ENCODE measurements at places on chromosomes 16 and 17.

- no peak for DNase-seq
Measured at GRCh38 chr17:44304651-44305050, 3.8 kb upstream of the RUNDC3A start.

DNA sequence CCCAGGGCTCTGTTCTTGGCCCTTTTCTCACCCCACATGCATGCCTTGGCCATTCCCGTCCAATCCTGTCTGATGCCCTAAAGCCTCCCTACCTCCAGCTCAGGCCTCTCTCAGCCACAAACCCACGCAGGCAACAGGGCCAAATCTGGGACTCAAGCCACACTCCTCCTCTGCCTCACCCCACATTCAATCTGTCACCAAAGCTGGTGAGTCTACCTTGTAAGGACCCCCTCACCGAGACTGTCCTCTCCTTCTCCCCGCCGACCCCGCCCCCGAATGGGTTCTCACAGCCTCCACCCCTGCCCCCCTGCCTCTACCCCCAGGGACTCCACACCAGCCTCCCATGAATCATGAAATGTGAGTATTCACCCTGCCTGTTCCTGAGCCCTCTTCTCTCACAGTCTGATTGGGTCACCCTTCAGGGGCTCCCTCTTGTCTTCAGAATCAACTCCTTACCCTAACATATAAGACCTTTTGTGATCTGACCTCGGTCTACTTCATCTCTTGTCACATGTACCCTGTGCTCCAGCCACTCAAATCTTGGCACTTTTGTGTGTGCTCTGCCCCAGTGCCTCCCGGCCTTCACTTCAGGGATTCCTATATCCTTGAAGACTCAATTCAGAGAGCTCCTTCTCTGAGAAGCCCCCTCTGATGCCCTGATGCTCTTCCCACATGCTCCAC lies 10.7 kb downstream of the EPOP start:
- DNase-seq: no peak

- DNase-seq: no peak
Measured at GRCh38 chr16:64012166-64012565, 1109.7 kb downstream of the CDH11 start.

DNA sequence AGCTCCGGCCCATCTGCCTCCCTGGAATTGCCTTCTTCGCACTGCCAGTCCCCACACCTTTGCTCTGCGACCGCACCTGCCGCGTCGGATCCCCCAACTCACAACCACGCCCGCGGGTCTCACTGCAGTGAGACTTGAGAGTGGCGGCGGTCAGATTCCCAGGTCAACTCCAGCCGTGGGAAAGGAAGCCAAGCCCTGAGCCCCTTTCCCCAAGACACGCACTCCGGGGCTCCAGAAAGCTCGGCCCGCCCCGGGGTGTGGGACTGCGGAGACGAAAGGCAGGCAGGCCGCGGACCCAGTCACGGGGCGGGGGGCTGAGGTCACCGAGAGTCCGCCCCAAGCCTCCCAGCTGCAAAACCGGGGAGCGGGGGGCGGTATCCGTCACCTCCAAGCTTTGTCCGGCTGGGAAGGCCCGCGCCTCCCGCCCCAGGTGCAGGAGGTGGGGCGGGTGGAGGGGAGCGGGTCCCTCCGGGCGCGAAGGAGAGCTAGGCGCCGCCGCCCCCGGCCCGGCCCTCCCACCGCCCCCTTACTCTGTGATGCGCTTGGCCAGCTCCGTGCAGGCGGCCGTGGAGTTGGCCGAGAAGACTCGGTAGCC lies 615 bp downstream of the PRPSAP1 start:
- no peak for DNase-seq

- DNase-seq: no peak
Measured at GRCh38 chr17:83183951-83184506, 104.6 kb downstream of the METRNL start.

- DNase-seq: no peak
Measured at GRCh38 chr17:9878786-9879525, 26.1 kb downstream of the RCVRN start.

- DNase-seq: no peak
Measured at GRCh38 chr17:41339571-41340172, 11.0 kb downstream of the KRT33A start.

DNA sequence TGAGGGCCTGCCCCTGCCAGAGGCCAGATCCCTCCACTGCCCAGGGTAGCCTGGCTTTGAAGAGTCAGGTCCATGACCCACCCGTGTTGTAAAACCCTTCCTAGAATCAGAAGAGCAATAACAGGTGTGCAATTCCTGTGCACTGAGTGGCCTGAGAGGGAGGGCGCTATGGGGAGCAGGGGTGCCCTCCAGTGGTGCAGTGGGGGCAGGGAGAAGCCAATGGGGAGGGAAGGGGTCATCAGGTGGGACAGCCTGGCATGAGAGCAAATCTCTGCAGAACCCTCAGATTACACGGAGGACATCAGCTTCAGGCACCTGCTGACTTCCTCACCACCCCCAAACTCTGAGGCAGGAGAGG lies 72.9 kb upstream of the ZNF469 start:
- DNase-seq: no peak

DNA sequence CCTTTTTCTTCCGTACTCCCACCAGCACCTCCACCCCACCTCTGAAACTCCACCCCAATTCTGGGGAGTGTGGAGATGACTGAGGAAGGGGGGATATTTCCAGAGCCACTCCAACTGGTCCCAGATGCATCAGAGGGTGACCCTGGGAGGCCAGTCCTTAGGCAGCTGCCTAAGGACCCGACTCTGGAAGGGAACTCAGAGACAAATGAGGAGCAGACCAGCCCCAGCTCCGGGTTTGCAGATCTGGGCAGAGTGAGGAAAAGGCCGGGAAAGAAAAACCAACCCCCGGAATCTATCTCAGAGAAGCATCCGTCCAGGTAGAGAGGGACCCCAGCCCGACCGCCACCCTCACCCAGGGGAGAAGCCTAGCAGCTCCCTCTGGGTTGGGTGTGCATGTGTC lies 41.5 kb downstream of the SOCS3 start:
- no peak for DNase-seq

DNA sequence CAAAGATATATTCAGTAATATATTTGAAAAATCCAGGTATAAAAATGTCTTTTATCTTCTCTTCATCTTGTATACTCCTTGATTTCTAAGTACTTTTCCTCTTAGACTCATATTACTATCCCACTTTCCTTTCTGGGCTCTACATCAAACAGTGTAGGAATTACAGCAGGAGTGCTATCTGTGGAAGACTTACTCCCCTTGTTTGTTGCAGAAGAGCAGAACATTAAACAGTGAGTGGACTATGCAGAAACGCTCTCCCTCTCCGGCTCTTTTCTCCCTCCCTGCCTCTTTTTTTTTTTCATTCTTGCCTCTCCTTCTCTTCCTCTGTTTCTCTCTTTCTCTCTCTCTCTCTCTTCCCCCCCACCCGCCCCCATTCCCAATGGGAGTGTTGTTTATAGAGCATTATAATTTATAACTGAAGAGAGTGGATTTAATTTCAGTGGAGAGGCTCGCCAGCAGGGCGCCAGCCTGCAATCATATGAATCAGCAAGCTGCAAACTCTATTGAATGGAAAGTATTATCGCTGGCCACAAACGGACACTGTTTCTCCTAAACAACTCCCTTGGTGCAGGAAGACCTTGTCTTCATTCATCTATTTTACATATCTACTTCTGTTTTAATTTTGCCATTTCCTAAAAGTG lies 242.3 kb upstream of the TBX2 start:
- DNase-seq: no peak

DNA sequence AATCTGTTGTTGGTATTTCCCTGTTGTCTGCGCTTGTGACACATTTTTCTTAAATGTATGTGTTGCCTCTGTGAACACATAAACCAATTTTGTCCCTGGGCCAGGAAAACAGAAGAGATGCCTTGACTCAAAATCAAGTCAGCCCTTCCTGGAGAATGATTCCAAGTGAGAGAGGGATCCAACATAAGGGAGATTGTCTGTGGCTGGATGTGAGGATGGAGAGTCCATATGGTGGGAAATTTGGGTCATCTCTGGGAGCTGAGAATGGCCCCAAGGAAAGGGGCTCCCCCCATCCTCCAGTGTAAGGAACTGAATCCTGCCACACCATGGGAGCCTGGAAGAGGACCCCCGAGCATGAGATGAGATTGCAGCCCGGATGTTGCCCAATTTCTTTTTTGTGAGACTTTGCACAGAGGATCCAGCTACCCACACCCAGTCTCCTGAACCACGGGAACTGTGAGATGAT lies 13.5 kb downstream of the CRYM start:
- no peak for DNase-seq

DNA sequence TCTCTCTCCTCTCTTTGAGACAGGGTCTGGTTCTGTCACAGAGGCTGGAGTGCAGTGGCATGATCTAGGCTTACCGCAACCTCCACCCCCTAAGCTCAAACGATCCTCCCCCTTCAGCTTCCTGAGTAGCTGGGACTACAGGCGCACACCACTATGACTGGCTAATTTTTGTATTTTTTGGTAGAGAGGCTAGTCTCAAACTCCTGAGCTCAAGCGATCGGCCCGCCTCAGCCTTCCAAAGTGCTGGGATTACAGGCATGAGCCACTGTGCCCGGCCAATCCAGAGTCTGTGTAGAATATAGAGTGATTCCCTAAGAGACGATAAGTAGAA lies 65.8 kb upstream of the RPH3AL start:
- no peak for DNase-seq

DNA sequence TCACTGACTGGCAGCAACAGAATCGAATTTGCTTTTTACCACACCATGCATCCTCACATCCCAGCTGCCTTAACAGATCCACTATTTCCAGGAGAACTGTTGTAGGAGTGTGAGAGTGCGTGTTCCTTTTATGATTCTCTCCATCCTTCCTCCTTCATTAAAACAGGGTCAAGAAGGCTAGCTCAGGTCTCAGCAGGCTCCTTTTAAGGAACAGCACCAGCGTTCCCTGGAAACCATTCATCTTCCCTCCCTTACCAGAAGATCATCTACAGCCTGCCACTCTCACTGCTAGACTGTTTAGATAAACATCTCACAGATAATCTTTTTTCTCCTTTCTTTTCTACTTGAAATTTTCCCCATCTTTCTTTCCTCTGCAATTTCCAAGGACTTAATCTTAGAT lies 1531.9 kb upstream of the CDH8 start:
- DNase-seq: no peak

GRCh38 chr16:69830534-69831211 lies 68.5 kb downstream of the WWP2 start:
- no peak for DNase-seq

GRCh38 chr17:19650826-19651225 lies 2.3 kb downstream of the ALDH3A2 start:
- no peak for DNase-seq

GRCh38 chr17:78675316-78675616 lies 98.1 kb upstream of the DNAH17 start:
- no peak for DNase-seq

DNA sequence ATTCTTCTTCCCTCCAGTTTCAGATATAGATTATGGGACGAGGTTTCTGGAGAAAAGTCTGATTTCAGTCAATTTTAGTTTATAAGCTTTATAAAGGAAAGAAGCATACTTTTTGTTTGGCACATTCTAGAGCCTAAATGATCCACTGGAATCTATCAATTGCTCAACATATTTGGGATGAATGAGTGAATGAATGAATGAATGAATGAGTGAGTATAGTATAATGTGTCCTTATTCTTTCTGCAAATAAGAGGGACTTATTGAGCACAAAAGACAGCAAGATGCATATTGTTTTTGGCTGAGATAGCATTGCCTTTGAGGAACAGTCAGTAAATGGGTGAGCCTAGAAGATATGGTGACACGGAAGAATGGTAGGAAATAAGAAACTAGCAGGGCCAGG lies 245.4 kb downstream of the SHISA9 start:
- DNase-seq: no peak

DNA sequence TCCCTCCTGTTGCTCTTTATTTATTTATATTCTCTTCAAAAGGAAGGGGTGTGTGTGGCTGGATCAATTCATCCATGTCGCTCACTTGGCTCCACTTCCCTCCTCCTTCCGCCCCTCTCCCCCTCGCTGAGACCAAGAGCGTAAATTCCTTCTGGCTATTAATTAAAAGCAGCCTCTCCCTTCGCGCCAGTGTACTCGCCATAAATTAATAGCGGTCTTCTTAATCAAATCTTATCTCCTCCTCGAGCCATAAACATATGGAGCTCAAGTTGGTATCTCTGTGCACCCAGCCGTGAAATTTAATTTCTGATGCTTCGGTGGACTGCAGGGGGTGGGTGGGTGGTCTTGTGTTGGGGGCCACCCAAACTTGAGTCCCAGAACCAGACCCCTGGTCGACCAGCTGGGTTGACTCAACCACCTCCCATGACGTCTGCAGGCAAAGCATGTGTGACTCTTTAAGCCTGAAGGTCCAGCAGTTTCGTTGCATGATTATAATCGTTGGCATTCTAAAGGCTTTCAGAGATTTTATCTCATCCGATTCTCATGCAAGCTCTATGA lies 57.9 kb downstream of the SDK2 start:
- DNase-seq: no peak

Measured in stimulated activated CD8-positive, alpha-beta memory T cell treated with anti-CD3 and anti-CD28 coated beads, Interleukin-7, amount 100 ng/mL, for 1 hour (primary cell).